ENCODE measurements at places on chromosomes 1 and 21.

- no peak for DNase-seq
Measured at GRCh38 chr1:248815407-248816034, 10.2 kb downstream of the SH3BP5L start.

DNA sequence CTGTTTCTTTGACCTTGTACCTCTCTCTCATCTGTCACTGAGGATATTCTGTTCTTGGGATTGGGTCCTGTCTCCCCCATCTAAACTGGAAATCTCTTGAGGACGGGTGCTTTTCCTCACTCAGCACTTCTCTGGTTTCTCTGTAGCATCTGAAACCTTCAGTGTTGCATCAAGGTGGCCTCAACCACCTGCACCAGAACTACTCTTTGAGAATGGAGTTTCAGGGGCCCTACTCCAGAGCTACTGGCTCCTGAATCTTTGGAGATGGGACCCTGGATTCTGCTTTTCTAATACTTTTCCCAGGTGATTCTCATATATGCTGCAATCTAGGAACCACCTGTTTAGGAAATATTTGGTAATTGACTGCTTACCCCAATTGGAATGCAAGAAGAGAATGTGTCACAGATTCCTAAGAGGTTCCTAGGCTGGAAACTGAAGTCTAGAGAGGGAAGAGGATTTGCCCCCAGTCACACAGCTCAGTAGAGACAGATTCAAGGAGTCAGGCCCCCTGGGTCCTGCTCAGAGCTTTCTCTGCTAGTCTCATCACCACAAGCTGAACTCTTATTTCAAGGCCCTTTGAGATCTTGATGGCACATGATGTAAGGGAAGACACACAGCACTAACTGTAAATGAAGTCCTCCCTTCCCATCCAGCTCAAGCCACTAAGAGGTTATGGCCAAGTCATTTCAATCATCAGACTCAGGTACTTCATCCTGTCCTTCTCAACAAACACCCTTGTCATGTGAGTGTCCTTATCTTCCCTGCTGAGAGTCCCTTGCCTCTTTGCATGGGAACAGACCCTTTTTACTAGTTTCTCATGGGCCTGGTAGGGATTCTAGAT, 48.7 kb downstream of the EIF2D start:
- no peak for DNase-seq

GRCh38 chr21:39316729-39317128, 3.3 kb upstream of the BRWD1 start:
- no peak for DNase-seq

GRCh38 chr1:109636201-109636952, 16.7 kb downstream of the AMPD2 start:
- DNase-seq: no peak

DNA sequence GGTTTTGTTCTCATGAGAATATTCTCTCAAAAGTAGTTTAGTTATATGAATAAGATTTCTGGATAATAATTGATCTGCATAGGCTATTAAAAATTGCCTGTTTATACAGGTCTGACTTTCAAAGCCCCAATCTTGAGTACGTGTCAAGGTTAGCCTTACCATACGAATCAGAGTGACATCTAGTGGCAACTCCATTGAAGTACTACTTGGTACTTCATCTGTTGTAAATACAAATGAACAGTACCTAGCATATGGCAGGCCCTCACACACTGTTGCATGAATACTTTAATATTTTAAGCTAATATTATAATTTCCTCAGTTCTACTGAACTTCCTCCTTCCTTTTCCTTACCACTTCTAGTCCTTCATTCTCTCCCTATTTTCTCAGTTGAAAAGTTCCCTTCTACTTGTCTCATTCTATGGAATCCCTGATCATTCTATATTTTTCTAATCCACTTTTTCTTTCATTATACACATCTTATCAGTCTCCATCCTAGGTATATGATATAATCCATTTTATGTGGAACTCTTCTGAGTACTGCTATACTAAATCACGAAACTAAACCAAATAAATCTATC, 101.2 kb downstream of the AKT3 start:
- DNase-seq: no peak

- DNase-seq: no peak
Measured at GRCh38 chr1:94920061-94920460, 6.8 kb downstream of the CNN3 start.

- no peak for DNase-seq
Measured at GRCh38 chr1:31881688-31882000, 56.5 kb downstream of the PTP4A2 start.

Data from activated naive CD4-positive, alpha-beta T cell (primary cell).